ENCODE measurements at places on chromosomes 1 and 21. TPM values are rescaled to one million over a fixed set of nuclear protein-coding genes. Genes with fewer than 3 reads are reported as not detected.

- H3K36me3 ChIP-seq: no peaks in the 10 kb centered on the region
- H3K27me3 ChIP-seq: no peaks in the 10 kb centered on the region
- peaks cover 6% of the 10 kb centered on the region for H3K4me1 ChIP-seq
- DNase-seq: peak; percentile 22
- no peak overlapping the region for H3K4me3 ChIP-seq
- no peak overlapping the region for H3K27ac ChIP-seq
Observed at GRCh38 chr1:193348091-193348768, 161.8 kb upstream of the B3GALT2 start.

DNA sequence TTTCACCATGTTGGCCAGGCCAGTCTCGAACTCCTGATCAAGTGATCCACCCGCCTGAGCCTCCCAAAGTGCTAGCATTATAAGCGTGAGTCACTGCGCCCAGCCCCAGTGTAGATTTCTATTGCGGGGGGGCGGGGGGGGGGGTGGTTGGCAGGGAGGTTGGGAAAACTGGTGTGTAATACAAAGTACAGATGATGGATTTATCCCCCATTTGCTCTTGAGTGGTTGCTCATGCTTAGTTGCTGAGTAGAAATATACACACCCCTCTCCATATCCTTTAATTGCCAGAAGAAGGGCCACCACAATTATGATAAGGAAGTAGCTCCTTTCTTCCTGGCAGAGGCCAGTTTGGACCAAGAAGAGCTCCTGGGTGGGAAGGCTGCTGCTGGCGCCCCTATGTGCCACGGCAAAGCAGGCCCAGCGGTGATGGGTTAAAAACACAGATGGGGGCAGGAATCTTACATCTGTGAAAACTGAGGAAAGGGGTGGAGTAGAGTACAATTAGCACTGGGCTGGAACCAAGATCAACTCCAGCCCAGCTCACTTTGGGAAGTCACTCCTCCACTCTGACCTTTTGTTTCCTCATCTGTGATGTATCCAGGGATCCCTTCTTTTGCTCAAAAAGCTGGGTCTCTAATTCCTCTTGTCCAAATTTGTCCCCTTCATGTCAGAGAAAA is 55.2 kb downstream of the MRPL37 start:
- H3K4me1 ChIP-seq: peaks cover 23% of the 10 kb centered on the region
- H3K36me3 ChIP-seq: no peaks in the 10 kb centered on the region
- H3K27ac ChIP-seq: no peak overlapping the region
- no peaks in the 10 kb centered on the region for H3K27me3 ChIP-seq

DNA sequence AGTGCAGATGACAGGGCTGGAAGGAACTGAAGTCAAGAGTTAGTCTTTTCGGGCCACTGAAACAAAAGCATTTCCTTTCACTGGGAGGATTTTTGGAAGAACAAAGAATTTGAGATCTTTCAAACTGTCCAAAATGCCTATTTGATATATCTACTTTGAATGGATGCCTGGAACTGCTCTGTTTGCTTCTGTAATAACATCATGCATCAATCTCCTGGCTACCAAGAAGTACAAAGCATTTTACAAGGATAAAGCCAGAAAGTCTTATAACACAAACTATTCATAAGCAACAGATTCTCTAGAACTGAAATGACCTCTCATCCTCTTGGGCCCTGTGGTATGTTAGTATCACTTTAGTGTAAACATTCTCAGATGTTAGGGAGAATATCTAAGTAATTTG is 18.2 kb upstream of the RHOU start:
- H3K27me3 ChIP-seq: no peaks in the 10 kb centered on the region
- no peak overlapping the region for H3K27ac ChIP-seq
- DNase-seq: no peak

- no peaks in the 10 kb centered on the region for H3K36me3 ChIP-seq
- no peak overlapping the region for H3K4me3 ChIP-seq
- H3K27me3 ChIP-seq: no peaks in the 10 kb centered on the region
- no peak for DNase-seq
- H3K27ac ChIP-seq: no peak overlapping the region
Observed at GRCh38 chr1:143691400-143691891, 280.3 kb downstream of the FAM72C start.

GRCh38 chr1:53001128-53001527 is 60.9 kb upstream of the PODN start:
- no peaks in the 10 kb centered on the region for H3K27me3 ChIP-seq
- no peak overlapping the region for H3K27ac ChIP-seq
- no peak overlapping the region for H3K4me3 ChIP-seq

- H3K4me3 ChIP-seq: no peak overlapping the region
- peaks cover 8% of the 10 kb centered on the region for H3K4me1 ChIP-seq
- DNase-seq: no peak
- no peak overlapping the region for H3K27ac ChIP-seq
Observed at GRCh38 chr1:206572835-206573234, 39.4 kb downstream of the EIF2D start.

DNA sequence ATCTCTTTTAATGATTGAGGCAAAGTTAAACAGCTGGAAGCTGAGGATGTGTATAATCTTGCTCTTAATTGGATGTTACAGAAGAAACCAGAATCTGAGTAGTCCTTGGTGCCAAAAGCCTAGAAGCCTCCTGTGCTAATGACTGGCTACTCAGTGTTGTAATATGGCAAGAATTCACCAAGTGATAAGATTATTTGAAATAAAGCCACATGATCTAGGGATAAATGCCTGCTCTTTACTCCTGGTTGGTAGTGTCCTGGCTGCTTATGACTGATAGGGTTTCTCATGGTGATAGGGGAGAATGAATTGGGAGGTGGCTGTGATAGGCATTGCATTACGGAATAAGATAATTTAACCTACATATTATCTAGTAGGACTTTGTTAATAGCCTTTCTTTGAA is 13.6 kb upstream of the MAB21L3 start:
- H3K4me3 ChIP-seq: no peak overlapping the region
- no peak for DNase-seq
- no peaks in the 10 kb centered on the region for H3K36me3 ChIP-seq
- H3K27me3 ChIP-seq: no peaks in the 10 kb centered on the region
- H3K4me1 ChIP-seq: no peaks in the 10 kb centered on the region
- H3K27ac ChIP-seq: no peak overlapping the region

DNA sequence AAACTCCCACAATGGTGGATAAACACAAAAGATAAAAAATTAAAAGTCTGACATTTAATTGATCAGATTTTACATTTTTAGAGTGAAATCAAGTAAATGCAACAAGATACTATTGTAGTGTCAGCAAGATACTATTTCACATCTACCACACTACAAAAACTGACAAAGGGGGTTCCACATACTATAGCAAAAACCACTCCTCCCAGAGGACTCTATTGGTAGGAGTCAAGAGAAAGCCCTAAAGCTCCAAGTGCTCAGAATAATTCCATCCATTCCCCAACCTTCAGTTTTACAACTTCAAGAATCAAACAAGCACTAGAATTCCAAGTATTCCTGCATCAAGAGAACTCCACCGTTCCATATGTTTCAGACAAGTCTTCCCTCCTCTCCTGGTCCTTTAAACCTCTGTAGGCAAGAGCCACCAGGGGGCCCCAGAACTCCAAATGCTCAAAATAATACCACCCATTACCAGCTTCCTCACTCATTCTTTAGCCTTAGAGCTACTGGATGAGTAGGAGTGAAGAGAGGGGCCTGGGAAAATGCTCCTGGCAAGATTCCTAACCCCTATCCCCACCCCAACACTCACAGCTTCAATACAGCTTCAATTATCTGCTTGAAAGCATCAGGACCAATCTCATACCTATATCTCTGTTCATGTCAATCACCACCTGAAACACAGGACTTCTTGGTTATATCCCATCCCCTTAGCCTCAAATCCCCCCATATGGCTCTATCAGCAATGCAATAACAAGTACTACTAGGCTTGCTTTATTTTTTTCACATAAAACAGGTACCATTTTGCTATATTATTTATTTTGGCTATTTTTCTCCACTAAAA is 9.9 kb downstream of the TOR1AIP2 start:
- H3K27me3 ChIP-seq: no peaks in the 10 kb centered on the region
- no peaks in the 10 kb centered on the region for H3K4me1 ChIP-seq
- DNase-seq: peak; percentile 74
- no peak overlapping the region for H3K27ac ChIP-seq
- H3K36me3 ChIP-seq: peaks cover 5% of the 10 kb centered on the region
- H3K4me3 ChIP-seq: no peak overlapping the region

GRCh38 chr1:227723474-227723873 is 11.6 kb downstream of the JMJD4 start:
- H3K27me3 ChIP-seq: peaks cover 5% of the 10 kb centered on the region
- DNase-seq: no peak
- no peaks in the 10 kb centered on the region for H3K36me3 ChIP-seq
- H3K4me1 ChIP-seq: peaks cover 6% of the 10 kb centered on the region

GRCh38 chr1:37692078-37692833 is at the start of gene CDCA8:
TSS of gene CDCA8 (plus strand) at chr1:37692516. CDS start at chr1:37692691, 175 bp downstream.
- peak within 1 kb of the TSS; percentile 95 for H3K4me3 ChIP-seq
- H3K27ac ChIP-seq: no peak within 1 kb of the TSS
- H3K27me3 ChIP-seq: no peaks in the 10 kb centered on the region
- peaks cover 10% of the 10 kb centered on the region for H3K36me3 ChIP-seq
- DNase-seq: peak; percentile 99

- no peaks in the 10 kb centered on the region for H3K36me3 ChIP-seq
- no peak for DNase-seq
- H3K27ac ChIP-seq: no peak overlapping the region
- H3K27me3 ChIP-seq: no peaks in the 10 kb centered on the region
Observed at GRCh38 chr1:115492880-115493279, 148.9 kb upstream of the VANGL1 start.

- H3K4me3 ChIP-seq: no peak overlapping the region
- no peaks in the 10 kb centered on the region for H3K27me3 ChIP-seq
- H3K27ac ChIP-seq: peak overlapping the region; percentile 53
- H3K36me3 ChIP-seq: no peaks in the 10 kb centered on the region
- peaks cover 34% of the 10 kb centered on the region for H3K4me1 ChIP-seq
Observed at GRCh38 chr1:16924216-16924918, 2.6 kb downstream of the CROCC start.

- no peaks in the 10 kb centered on the region for H3K36me3 ChIP-seq
- H3K4me3 ChIP-seq: no peak overlapping the region
- no peak for DNase-seq
- peaks cover 11% of the 10 kb centered on the region for H3K4me1 ChIP-seq
Observed at GRCh38 chr1:16392740-16393569, 25.9 kb downstream of the SZRD1 start.

DNA sequence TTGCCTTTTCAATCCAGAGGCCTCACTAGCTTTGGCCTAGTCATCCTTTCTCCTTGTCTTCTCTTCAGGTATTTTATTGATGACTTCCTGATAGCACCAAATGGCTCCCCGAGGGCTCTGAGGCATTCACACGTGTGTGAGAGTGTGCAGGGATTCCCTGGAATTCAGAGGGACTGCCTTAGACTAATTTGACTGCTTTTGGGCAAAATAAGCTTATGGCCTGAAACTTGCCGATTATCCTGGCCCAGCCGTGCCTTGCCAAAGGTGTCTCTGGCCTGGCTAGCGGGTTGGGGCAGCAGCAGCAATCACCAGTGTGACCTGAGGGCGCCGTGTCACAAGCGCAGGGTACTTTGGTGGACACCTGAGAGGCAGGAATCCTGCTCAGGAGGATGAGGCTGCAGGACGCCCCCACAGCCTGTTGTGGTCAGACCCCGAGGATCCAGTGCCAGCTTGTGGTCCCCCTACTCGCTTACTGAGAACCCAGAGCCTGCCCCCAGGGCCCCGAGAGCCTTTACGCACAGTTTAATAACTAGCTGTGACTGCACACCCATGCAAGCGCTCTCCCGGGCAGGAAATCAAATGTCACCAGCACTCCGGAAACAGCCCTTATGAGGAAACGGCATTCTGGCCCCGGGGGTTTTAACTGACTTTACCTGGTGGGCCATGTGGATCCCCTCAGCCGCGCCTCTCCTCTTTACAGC is 62.8 kb upstream of the PDE9A start:
- peaks cover 11% of the 10 kb centered on the region for H3K27me3 ChIP-seq
- H3K27ac ChIP-seq: no peak overlapping the region
- no peak overlapping the region for H3K4me3 ChIP-seq
- DNase-seq: no peak
- H3K4me1 ChIP-seq: peaks cover 8% of the 10 kb centered on the region

DNA sequence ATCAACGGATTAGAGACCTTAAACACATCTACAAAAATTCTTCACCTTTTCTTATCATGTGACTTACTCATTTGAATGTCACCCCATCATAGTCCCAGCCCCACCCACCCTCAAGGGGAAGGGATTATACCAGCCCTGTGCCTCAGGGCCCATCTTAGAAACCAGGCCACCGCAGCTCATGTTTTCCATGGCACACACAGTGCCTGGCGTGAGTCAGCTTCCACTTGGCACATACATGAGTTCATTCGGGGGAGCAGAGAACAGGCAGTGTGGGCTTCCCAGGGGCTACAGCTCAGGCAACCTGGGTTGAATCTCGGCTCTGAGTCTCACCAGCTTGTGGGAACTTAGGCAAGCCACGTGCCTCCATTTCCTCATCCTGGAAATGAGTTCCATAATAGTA is 310.6 kb downstream of the NPHP4 start:
- no peak for DNase-seq
- H3K36me3 ChIP-seq: no peaks in the 10 kb centered on the region
- no peaks in the 10 kb centered on the region for H3K4me1 ChIP-seq
- no peaks in the 10 kb centered on the region for H3K27me3 ChIP-seq
- H3K4me3 ChIP-seq: no peak overlapping the region

DNA sequence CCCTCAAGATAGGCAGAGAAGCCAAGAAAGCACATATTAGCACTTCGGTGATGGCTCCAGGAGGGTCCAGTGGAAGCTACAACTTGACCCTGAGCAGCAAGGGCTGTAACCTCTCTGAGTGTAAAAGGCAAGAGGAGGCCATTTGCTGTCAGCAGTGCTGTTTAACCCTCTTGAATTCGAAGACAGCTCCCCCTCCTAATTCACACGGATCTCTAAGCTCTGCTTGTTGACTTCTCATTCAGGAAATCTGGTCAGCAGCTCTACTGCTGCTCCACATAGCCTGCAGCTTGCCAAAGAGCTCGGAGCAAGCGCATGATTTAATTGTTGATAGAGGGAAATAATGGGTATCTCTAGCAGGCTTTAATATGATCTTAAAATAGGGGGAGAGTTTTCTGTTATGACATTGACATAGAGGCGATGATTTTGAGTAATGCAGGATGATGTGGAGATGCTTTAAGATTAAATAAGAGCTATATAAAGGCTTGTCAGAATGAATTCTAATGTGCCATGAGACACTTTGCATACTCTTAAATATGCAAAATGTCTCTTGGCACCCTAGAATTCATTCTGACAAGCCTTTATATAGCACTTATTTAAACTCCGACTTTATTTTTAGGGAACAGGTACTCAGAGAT is 79.4 kb upstream of the USH2A start:
- peak; percentile 46 for DNase-seq
- H3K4me3 ChIP-seq: no peak overlapping the region
- H3K4me1 ChIP-seq: peaks cover 5% of the 10 kb centered on the region
- H3K27me3 ChIP-seq: no peaks in the 10 kb centered on the region

Gene SIK1
- 0.65 TPM for total RNA-seq

Gene NTNG1
- 0.62 TPM for total RNA-seq

Gene FALEC
- total RNA-seq: not detected

Gene GPR37L1
- total RNA-seq: 0.06 TPM

Gene SLC16A1
- 136 TPM for total RNA-seq

Gene KCNJ15
- not detected for total RNA-seq

Gene DPH5
- 63.3 TPM for total RNA-seq

Gene LRRC7
- total RNA-seq: not detected

Gene SELENBP1
- total RNA-seq: 63.2 TPM

Gene SUMO3
- 135 TPM for total RNA-seq

Data from neural progenitor cell (in vitro differentiated cells).